ENCODE measurements at places on chromosomes 1 and 21.

- no peak for DNase-seq
These were observed 75.2 kb upstream of the S1PR1 start for GRCh38 chr1:101161619-101162018.

DNA sequence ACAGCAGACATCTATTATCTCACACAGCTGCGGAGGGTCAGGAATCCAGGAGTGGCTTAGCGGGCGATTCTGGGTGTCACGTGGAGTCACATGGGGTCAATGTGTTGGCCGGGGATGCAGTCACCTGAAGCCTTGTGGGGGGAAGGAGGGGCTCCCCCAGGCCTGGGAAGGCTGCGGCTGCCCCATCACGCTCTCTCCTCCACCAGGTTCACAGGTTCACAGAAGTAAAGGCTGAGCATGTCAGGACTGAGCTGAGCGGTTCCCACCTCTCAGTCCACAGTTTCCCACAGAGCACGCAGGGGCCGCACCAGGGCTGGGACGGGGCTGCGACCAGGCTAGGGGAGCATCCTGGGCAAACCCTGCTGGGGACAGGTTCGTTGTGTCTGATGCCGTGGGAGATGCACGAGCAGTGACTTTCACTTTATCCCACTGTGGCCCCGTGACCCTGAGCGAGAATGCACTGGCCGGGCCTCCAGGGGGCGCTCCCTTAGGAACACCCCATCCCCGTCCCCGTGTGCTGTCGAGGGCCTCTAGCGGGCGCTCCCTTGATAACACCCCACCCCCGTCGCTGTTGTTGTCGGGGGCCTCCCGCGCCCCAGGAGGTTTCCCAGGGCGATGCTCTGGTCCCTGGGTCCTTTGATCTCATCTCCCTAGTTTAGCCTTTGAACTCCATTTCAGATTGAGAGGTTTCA, 73.2 kb upstream of the TRAPPC10 start:
- DNase-seq, result peak; percentile 87

- no peak for DNase-seq
These were observed 188.6 kb downstream of the EIF4G3 start for GRCh38 chr1:20987831-20988825.

DNA sequence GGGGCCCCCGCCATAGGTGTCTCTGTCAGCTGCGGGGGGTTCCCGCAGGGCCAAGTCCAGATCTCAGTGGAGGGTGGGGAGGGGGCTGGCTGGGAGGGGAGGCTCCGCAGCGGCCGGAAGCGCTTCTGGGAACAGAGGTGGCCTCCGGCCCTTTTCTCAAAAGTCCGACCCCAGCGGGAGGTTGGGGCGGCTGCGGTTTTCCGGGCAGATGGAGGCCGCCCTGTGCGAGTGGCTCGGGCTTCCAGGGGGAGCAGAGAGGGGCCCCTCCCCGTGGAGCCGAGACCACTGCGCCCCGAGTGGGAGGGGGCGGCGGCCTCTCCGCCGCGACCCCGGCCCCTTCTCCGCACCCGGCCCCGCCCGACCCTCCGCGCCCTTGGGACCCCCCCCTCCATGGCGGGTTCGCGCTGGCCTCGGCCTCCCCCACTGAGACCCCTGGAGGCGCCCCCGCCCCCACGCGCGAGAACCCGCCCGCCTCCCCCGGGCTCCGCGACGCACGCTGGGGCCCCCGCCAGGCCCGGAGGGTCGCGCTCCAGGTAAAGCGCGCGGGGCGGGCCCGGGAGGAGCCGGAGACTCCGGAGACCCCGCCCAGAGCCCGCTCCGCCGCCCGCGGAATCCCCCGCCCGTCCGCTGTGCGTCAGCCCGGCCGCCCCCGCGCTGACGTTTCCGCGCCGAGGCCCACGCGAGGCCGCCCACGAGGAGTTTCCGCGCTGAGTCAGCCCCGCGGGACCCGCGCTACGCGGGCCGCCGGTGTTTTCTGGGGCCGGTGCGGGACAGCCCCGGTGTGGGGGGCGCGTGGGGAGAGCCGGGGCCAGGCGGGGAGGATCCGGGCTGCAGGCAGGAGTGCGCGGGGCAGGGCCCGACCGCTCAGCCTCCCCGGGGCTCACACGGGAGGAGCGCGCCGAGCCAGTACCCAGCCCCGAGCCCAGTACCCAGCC, 5.2 kb downstream of the TNFRSF18 start:
- peak; percentile 72 for DNase-seq

DNA sequence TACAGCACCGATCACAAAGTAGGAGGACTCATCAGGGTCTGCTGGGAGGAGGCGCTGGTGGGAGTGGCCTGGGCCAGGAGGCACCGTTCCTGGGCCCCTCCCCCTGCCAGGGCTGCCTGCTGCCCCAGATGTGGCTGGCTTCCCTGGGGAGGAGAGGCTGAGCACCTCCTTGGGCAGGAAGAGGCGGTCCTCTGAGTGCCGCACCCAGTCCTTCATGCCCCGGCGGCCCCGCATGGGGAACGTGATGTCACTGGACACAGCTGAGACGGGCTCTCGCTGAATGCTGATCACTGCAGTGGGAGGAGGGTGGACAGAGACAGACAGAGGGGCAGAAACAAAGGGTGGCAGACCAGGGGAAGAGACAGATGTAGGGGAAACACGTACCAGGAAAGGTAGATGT, 24.8 kb downstream of the ADGRB2 start:
- DNase-seq, result no peak

GRCh38 chr1:221289103-221289502, 409.9 kb downstream of the HLX start:
- no peak for DNase-seq
